ENCODE measurements at places on chromosomes 1 and 21. TPM values are rescaled to one million over a fixed set of nuclear protein-coding genes. Genes with fewer than 3 reads are reported as not detected.

Gene F5
- 51.3 TPM for total RNA-seq

Gene ZNF436
- total RNA-seq = 5.2 TPM

Gene GJA9
- total RNA-seq = not detected

Gene ZZZ3
- 36.9 TPM for total RNA-seq

Gene SPRR2E
- not detected for total RNA-seq

Gene TMPRSS15
- not detected for total RNA-seq

Gene CPLANE2
- 6.1 TPM for total RNA-seq

Gene DYRK3
- 16.5 TPM for total RNA-seq

Gene SH3BGR
- total RNA-seq = 1.4 TPM

Gene EVA1C
- total RNA-seq = 8.2 TPM

Gene FAM72B
- total RNA-seq = 21.6 TPM

Gene AIRE
- 0.05 TPM for total RNA-seq

Gene CHIA
- not detected for total RNA-seq

Gene CD247
- total RNA-seq = 183 TPM

Gene C1QTNF12
- 2.8 TPM for total RNA-seq

Gene AK5
- 0.17 TPM for total RNA-seq

Gene PADI3
- not detected for total RNA-seq

Gene LDLRAD2
- total RNA-seq = not detected

Measured in activated CD4-positive, alpha-beta T cell treated with anti-CD3 and anti-CD28 coated beads, Interleukin-2, amount 10 ng/mL, durations not matched to agents 24 days and 14 days (primary cell).